ENCODE measurements at places on chromosomes 2 and 18. TPM values are rescaled to one million over a fixed set of nuclear protein-coding genes. Genes with fewer than 3 reads are reported as not detected.

MROH2A gene
- total RNA-seq, result 20.4 TPM

- no peaks in the 10 kb centered on the region for H3K36me3 ChIP-seq
- DNase-seq, result no peak
Measured at GRCh38 chr2:218970894-218971293, 11.4 kb downstream of the CDK5R2 start.

SP140 gene
- 1.1 TPM for total RNA-seq

FSHR gene
- not detected for total RNA-seq
